ENCODE measurements at places on chromosomes 16 and 17.
A peak's percentile ranks its signal among the peaks of the same experiment; 100 is the strongest.

GRCh38 chr16:75317101-75317522, 65.7 kb upstream of the BCAR1 start:
- no peak for DNase-seq

- peak; percentile 33 for DNase-seq
Observed at GRCh38 chr16:54290833-54291655, 4.5 kb upstream of the IRX3 start.

DNA sequence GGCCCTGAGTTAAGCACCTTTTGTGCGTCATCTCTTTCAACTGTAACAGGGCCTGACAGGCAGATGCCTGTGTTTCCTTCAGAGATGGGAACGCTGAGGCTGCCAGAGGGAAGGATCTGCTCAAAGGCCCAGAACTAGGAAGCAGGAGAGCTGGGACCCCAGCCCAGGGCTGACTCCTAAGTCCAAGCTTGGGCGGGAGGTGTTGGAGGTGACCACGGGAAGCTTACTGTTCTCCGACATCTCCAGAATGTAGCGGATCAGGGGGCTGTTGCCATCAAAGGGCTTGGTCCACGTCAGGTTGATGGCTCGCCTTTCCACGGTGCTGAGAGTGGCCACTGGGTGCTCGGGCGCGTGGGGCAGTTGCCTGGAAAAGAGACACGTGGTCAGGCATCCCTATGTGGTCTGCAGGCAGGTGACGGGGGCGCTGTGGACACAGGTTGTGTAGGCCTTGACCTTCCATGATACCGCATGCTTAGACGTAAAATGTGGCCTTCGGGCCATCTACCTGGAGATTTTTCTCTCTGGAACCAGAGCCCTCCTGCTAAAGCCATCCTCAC, 111.4 kb upstream of the CDC42EP4 start:
- DNase-seq: no peak

DNA sequence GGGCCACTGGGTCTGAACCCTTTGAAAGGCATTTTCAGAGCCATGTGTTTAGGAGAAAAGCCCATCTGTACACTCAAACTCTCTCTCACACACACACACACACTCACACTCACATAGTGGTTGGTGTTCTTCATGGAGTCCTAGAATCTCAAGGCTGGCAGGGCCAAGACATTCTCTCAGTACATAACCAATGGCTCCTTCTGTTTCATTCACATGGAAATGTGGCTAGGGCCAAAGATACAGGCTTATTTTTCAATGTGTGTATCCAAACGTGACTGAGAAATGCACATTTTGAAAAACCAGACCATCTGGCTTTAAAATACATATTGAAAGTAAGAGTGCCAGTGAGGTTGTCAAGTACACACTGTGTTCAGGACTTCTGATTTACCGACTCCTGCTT, 59.0 kb upstream of the SALL1 start:
- DNase-seq: no peak

- no peak for DNase-seq
Observed at GRCh38 chr17:79938336-79939093, 97.2 kb downstream of the TBC1D16 start.

GRCh38 chr17:20938988-20939615, 103.7 kb downstream of the USP22 start:
- DNase-seq: no peak

DNA sequence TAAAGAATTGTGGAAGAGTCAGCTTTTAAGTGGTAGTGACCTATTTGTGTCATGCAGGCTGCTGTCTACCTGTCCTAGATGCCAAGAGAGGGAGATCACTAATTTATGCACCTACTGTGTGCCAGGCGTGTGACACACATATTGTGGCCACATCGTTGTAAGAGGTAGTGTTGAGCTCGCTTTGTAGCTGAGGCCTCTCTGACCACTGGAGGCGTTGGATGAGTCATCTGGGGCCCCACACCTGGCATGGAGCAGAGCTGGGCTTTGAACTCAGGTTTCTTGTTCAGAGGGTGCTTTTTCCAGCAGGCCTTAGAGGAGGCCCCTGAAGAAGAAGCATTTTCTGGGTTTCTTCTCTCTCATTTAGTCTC, 52.3 kb upstream of the LGALS9 start:
- no peak for DNase-seq

DNA sequence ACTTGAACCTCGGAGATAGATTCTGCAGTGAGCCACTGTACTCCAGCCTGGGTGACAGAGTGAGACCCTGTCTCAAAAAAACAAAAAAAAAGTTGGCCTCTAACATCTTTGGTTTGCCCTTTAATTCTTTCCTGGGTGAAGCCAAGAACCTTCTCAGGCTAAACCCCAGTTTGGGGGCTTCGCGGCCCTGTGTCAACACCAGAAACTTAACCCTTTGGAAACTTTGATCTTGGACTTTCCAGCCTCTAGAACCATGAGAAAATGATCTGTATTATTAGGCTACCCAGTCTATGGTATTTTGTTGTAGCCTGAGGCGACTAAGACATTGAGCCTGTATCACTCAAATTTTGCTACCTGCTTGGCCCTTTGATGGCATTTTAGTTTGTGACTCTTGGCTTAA, 86.2 kb downstream of the CDC27 start:
- no peak for DNase-seq

- no peak for DNase-seq
Observed at GRCh38 chr16:51629576-51629975, 478.5 kb upstream of the SALL1 start.

DNA sequence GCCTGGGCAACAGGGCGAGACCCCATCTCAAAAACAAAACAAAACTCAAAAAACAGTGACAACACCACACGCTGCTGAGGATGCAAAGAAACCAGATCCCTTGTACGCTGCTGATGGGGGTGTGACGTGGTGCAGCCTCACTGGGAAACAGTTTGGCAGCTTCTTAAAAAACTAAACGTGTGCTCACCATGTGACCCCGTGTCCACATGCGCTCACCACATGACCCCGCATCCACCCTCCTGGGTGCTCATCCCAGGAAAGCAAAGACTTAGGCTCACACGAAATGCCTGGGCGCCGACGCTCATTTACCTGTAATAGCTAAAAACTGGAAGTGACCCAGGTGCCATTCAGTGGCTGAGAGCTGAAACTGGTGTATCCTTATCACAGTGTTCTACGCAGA, 19.9 kb upstream of the RPL13 start:
- DNase-seq: no peak

DNA sequence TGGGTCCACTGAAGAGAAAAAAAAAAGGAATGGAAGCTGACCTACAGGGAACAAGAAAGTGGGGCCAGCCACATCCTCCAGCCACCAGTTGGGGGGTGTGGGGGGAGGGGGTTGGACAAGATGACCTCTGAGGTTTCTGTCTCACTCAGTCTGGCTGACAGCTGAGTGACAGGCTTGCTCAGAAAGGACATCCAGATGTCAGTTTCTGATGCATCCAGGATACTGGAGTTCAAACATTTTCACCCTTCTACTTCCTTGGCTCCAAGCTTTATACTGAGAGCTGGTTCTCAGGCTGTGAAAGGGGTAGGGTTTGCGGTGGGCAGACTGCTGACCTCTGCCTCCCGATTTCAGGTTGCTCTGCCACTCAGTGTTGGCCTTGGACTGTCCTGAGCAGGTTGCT, 2178.3 kb downstream of the TP53TG3F start:
- no peak for DNase-seq

DNA sequence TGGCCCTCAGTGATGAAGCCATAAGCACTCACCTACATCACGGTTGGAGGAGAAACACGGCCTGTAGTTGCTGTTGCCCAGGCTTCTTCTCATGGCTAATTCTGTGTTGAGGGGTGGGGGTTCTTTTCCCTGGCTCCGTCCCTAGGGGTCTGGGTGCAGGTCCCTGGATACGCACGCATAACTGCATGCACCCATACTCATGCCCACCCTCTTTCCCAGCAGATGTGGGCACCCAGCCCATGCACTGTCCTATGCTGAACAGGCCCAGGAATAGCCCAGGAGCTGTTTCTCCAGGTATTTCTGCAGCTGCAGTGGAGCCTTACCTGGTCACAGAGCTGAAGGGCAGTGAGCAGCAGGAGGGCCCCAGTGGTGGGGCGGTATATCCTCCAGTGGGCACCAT, 18.1 kb downstream of the ST6GALNAC1 start:
- DNase-seq: no peak

DNA sequence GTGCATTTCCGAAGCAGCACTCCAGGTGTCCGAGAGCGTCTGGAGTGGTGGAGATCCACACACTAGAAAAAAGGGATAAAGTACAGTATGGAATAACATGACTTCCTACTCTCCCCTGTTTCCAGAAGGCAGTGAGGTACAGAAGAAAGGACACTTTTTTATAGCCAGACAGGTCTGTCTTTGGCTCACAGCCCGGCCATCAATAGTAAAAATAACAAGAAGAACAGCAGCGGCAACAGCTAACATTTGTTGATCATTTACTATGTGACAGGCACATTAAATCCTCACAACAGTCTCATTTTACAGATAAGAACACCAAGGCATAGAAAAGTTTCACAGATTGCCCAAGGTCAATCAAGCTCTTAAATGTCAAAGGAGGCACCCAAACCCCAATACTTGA, 16.2 kb downstream of the DYNLRB2 start:
- DNase-seq: no peak

GRCh38 chr17:39663688-39664580, 1.2 kb upstream of the TCAP start:
- peak; percentile 33 for DNase-seq

DNA sequence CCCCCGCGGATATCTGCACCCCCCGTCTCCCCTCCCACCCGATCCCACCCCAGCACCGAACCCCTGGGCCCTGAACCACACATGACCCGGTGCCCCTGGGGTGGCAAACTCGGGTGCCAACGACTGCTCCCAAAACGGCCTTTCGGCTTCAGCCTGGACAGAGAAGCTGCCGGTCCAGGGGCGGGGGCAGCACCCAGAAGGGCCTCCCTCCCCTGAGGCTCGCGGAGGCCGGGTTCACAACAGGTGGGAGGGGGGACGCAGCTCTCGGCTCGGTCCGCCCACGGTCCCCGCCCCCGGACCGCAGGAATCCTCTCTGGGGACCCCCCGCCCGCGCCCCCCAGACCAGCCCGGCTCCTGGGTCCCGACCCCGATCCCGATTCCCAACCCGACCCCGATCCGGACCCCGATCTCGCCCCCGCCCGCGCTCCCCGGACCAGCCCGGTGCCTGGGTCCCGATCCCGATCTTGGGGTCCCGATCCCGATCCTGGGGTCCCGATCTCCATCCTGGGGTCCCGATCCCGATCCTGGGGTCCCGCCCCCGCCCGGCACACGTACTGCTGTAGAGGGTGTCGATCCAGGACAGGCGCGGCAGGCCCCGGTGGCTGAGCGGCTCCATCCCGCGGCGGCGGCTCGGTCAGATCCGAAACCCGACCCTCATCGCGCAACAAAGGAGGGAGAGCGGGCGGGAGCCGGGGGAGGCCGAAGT, 516 bp downstream of the ABR start:
- DNase-seq: no peak

GRCh38 chr17:62923258-62924150, 42.5 kb upstream of the TANC2 start:
- no peak for DNase-seq

GRCh38 chr16:48013491-48013901, 142.3 kb downstream of the ABCC12 start:
- DNase-seq: no peak

DNA sequence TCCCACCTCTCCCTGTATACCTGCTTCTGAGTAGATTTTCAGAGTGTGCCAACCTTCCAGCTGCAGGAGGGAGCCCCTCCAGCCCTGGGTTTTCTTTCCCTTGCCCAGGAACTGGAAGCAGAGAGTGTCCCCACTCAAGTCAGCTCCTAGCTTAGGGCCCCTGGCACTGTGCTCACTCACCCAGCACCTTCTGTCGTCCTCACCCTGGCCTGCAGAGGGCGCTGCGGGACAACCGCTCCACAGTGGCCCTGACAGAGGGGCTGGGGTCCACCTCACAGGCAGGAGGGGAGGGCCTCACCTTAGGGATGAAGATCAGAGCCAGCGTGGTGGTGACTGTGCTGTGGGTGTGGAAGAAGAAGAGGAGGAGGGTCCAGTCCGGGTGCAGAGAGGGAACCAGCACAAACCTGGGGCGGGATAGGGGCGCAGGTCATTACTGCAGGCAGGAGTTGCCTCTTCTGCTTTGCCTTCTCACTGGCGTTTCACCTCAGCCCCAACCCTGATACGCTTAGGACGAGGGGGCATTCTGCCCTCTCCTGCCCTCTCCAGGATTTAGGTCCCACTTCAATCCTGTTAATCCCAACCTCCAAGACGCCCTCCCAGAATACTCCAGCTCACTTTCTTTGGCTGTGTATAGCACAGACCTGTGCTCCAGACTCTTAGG, 10.0 kb downstream of the GPR179 start:
- peak; percentile 85 for DNase-seq

- no peak for DNase-seq
Observed at GRCh38 chr17:36600936-36601302, 464 bp upstream of the MRM1 start.

DNA sequence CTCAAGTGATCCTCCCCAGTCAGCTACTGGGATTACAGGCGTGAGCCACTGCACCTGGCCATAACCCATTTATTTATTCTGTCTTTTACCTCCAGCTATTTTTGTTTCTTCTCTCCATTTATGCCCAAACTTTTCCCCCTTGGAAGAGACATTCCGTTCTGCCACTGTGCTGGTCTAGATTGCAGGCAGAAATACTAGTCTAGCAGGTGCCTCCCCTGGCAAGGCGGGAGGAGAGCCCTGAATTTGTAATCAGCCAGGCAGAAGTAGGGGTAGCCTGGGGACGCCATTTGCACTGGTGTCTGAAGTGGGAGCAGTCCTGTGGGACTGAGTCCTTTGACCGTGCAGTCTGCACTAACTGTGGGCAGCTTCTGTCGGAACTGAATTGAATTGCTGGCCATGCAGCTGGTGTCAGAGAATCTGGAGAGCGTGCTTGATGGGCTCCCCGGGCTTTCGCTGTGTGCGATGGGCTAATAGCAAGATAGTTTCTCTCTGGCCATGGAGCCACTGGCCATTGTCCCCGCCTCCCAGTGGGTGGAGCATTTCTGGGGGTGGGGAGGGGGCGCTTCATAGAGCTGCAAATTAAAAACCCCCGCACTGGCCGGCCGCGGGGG, 31.5 kb upstream of the LITAF start:
- DNase-seq: no peak

DNA sequence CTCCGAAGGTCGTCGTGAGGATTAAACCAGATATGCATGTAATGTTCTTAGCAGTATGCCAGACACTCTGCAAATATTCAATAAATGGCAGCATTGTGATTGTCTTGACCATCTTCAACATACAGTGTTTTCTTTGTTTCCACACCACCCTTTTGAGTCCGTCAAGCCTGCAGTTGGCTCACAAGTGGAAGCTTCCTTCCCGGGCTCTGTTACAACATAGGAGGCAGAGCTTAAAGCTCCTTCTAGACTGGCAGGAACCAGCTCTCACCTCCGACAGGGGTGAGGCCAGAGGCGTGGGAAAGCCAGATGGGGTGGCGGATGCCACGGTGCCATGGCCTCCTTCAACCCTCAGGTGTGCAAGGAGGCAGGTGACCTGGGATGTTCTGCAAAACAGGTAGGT, 138.3 kb downstream of the FOXL1 start:
- no peak for DNase-seq

GRCh38 chr16:79651363-79651762, 50.8 kb upstream of the MAF start:
- DNase-seq: no peak
